Activated B cell treated with CpG ODN at 0.5 μM for 24 hours (primary cell): ENCODE measurements at places on chromosomes 13 and 19.

GRCh38 chr19:18990128-18990708, 43.1 kb downstream of the SUGP2 start:
- no peak for DNase-seq

DNA sequence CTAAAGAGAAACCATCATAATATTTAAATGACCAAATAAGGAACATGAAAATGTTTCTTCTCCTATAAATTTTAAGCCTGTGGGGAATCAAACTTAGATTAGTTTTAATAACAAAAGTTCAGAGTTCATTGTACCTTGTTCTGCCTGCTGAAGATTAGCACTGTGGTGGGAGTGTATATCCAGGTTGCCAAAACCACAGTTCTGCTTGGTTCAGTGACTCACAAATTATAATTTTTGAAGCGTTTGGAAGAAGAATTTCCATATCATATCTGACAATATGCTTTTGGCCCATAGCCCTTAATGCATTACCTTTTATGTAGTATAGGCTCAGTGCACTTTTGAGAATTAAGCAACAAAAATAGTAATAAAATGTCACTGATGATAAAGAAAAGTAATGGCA, 545.2 kb downstream of the GPC6 start:
- DNase-seq, result no peak

DNA sequence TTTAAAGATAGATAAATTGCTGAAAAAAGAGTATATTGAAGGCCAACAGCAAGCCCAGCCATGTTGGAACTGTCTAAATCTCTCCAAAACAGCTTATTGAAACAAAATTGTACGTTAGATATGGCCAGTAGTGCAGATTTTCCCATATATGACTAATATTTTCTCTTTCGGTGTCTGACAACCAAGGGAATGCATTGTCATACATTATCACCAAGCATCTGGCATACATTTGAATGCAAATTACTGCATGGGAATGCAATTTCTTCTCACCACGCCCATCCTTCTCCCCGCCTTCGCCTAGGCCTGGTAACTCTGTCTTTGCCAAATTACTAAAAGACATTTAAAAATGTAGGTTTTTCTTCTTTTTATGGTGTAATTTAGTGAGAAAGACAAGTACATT, 32.5 kb upstream of the IRS2 start:
- DNase-seq, result no peak

DNA sequence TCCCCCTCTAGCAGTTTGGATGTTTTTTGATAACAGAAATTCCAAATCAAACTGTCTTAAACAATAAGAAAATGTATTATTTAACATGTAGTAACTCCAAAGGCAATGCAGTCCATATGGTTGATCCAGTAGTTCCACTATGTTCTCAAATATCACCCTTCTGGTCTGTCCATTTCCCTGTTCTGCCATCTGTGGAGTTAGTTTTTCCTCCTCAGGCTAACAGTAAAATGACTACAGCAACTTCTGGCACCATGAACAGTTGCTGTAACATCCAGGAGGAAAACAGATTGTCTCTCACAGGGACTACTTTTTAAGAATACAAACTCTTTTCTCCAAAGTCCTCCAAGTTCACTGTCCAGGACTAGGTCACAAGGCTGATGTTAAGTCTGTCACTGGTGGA, 455.4 kb downstream of the FGF14 start:
- DNase-seq, result no peak

DNA sequence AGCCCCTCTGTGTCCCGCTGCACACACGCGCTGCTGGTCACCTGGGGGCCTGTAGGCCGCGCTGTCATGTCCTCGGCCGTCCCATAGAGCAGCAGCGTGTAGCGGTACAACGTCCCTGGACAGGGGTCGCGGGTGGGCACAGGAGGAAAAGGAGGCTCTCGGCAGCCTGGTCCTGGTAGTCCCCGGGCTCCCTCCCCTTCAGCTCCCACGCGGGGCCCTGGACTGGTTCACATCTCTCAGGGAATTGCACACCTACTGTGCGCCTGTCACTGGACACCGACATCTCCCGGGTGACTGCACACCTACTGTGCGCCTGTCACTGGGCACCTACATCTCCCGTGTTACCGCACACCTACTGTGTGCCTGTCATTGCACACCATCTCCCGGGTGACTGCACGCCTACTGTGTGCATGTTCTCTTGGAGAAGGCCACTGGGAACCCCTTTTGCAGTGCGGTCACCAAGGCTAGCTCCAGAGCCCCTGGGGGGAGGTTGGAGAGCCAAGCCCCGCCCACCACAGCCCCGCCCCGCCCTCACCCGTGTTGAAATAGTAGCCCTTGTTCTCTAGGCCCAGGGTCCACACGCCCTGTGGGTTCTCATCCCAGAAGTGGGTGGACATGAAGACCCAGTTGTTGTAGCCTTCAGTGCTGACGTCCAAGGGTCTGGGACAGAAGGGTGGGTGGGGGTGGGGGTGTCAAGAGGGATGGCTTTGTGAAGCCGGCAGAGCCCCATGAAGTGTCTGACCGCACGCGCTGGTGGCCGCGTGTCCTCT, 3.5 kb upstream of the C19orf25 start:
- DNase-seq, result no peak

DNA sequence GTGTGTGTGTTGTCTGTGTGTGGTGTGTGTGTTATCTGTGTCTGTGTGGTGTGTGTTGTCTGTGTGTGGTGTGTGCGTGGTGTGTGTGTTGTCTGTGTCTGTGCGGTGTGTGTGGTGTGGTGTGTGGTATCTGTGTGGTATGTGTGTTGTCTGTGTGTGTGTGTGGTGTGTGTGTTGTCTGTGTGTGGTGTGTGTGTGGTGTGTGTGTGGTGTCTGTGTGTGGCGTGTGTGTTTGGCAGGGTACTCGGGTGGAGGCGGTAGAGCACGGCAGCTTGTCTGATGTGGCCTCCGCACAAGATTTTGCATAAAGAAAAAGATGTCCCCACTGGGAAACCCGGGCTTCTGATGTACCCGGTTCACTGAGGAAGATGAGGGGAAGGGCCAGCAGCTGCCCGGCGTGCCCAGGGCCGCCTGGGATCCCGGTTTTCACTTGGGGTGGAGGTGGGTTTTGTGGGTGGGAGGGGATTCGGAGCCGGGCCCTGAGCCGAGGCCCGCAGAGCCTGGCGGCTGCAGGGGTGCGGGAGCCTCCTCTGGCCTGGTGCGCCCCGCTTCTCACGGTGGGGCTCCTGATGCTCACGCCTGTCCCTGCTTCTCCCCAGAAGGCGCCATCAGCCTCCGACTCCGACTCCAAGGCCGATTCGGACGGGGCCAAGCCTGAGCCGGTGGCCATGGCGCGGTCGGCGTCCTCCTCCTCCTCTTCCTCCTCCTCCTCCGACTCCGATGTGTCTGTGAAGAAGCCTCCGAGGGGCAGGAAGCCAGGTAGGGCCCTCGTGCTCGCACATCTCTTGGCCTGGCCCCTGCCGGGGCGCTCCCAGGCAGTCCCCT, 21.2 kb downstream of the HDGFL2 start:
- no peak for DNase-seq

DNA sequence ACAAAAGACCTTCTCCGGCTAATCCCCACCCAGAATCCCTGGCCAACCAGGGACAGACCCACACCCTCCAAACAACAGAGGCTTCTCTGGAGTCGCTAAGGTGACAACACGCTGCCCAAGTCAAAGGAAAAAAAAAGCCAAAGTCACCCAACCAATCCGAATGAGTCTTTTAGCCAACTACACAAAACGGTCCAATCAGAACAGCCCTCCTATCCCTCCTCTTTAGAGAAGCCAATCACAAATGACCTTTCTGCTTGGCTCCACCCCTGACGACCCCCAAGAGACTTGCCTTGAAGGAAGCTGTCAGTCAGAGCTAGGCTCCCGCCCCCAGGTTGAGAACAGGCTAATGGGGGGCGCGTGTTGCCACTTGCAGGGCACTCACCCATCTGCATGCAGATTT, 6.6 kb upstream of the FBXW9 start:
- no peak for DNase-seq

DNA sequence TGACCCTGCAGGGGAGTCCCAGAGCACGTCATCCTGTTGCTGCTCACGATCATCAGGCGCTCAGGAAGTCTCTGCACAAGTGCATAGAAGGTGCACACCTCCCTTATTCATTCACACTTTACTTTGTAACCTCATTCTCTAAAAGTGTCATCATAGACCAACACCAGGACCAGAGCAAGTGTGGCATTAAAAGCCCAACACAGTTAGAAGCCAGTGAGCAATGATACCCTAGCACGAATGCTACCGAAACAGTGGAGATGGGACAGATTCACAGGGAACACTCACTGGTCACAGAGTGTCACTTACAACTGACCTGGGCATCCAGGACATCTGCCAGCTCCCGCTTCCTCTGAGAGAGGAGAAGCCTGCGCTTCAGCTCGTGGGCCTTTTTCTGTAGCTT, 17.0 kb downstream of the HAUS8 start:
- DNase-seq, result no peak

- DNase-seq, result no peak
Observed at GRCh38 chr13:106464076-106464475, 71.4 kb downstream of the EFNB2 start.

DNA sequence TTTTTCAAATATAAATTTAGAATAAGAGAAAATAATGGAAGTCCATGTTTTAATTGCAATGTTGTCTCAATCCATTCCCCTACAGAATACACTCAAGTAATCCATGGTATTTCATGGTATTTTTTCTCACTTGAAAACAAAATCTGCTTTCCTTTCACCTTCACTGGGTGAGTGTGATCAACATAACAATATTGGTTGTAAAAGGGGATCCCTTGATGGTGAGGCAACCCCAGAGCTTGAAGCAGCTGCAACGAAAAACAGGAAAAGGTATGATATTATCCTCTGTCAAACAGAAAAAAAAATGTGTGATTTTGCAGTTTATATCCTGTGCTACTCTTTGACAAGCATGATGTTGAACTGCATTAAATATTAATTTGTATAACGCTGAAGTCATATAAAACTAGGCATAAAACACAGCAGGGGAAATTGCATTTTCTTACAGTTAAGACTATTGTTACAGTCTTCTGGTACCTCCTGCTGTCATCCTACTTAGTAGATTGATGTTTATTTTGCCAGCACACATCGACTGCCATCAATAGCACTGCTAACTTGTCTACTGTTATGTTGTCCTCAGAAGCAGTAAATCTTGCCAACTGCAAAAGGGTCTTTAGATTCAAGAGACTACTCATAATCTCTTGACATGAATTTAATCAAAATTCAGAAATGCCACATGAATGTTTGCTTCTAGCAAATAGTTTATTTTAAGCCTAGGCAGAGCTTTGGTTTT, 373.1 kb upstream of the MIR17HG start:
- DNase-seq, result no peak
